ENCODE measurements at places on chromosomes 5 and 9.

GRCh38 chr9:129497005-129497812 lies 123.7 kb downstream of the C9orf50 start:
- DNase-seq, result no peak

DNA sequence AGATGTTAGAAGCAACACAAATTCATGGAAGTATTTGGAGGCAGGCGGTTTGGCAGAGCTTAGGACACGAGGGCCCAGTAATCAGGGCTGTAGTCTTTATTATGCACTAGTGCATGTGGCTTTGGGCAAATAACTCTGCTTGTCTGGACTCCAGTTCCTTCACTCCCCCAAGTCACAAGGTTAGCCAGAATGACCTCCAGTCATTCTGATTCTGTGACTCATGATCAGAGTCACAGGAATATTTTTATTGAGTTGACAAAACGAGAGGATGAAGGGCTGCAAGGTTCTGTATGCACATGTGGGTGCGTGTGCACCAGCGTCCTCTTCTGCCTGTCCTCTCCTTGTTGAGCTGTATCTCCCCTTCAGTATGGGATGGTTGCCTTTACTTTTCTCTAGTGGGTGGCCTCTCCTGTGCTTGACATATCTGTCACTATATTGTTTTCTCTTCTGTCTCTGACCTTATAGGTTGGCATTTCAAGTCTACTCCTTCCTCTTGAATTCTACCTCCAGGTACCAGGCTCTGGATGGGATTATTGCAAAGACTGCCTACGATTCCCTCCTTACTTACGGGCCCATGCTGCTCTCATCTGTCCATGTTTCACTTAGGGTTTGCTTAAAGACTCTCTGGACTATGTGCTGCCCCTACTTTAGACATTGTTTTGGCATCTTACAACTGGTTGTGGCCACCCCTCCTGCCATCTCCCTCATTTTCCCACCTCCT lies 94.6 kb downstream of the KDM4C start:
- no peak for DNase-seq

DNA sequence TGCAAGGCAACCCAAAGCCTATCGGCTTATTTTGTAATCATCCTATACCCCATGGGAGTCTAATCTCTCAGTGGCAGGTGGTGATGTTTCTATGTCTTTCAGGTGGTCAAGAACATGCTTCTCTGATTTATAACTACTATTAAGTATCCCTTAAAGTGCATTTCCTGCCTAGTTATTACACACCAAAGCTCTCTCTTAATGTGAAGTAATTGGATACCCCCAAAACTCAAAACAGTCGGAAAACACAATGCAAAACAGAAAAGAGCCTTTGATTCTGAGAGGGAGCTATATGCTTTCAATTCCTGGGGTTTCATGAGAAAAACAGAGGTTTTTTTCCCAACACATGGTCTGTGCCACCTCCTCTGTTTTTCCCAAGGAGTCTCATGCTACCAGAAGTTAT lies 416.4 kb downstream of the CSNK1G3 start:
- DNase-seq, result no peak

- DNase-seq, result no peak
These were observed 757 bp downstream of the ANKRD34B start for GRCh38 chr5:80569086-80569960.

GRCh38 chr9:122446819-122447484 lies 30.8 kb downstream of the OR1J1 start:
- no peak for DNase-seq

DNA sequence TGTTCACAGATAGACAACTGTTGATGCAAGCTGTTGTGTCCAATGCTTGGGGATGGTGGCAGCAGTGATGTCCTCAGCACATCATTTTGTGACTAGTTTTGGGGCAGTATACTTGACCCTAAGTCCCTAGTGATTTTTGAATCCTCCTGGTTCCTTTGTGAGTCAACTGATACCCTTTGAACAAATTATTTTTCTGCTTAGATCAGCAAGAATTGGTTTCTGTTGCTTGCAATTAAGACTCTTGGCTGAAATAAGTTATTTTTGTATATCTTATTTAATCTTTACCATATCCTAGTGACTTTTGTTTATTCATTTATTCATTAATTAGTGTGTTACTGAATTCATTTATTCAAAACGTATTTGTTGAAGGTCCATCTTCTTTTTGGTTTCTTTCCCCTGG lies 392.0 kb upstream of the SGCD start:
- DNase-seq, result no peak

DNA sequence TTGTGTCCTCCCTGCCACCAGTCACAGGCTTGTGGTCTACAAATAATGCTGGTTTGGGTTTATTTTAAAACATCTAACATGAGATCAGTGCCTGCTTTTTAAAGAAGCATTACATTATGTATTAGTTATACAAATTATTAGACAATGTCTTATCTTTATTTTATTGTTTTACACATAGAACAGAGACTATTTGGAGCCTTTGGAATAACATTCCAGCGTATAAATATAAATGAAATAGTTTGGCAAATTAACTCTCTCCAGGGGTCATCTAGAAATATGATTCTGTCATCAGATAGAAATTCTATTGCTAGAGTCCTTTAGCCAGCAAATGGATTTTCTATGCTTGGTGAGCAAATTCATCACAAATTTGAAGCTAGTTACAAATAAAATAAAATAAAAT lies 22.4 kb downstream of the MAP1B start:
- DNase-seq, result no peak

- no peak for DNase-seq
These were observed 671.1 kb downstream of the TAF11L14 start for GRCh38 chr5:18305288-18305924.

- no peak for DNase-seq
These were observed 48.4 kb downstream of the PCA3 start for GRCh38 chr9:76812591-76812990.

- DNase-seq, result no peak
These were observed 483.3 kb downstream of the CTNND2 start for GRCh38 chr5:11420969-11421368.

- DNase-seq, result no peak
These were observed 21.5 kb downstream of the PDGFRB start for GRCh38 chr5:150134198-150134588.

DNA sequence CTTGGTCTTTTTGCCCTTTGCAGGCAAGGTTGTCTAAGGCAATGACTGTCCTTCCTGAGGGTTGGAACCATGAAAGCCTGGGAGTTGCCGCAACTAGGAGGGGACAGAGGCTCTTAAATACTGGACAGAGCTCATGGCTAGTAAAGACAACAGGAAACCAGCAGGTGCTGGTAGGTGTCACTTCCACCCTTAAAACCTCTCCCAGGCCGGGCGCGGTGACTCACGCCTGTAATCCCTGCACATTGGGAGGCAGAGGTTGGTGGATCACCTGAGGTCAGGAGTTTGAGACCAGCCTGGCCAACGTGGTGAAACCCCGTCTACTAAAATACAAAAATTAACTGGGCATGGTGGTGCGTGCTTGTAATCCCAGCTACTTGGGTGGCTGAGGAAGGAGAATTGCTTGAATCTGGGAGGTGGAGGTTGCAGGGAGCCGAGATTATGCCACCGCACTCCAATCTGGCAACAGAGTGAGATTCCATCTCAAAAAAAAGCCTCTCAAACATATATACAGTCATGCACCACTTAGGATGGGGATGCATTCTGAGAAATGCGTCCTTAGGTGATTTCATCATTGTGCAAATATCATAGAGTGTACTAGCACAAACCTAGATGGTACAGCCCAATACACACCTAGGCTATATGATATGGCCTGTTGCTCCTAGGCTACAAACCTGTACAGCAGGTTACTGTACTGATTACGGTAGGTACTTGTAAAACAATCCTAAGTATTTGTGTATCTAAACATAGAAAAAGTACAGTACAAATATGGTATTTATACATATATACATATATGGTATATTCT lies 102.7 kb downstream of the HSPA4 start:
- DNase-seq, result no peak

- no peak for DNase-seq
These were observed 3.0 kb upstream of the SLC25A48 start for GRCh38 chr5:135831439-135831838.

- DNase-seq, result no peak
These were observed 192.4 kb downstream of the ACTL7B start for GRCh38 chr9:108663422-108663821.
